ENCODE measurements at places on chromosomes 7 and 10.

DNA sequence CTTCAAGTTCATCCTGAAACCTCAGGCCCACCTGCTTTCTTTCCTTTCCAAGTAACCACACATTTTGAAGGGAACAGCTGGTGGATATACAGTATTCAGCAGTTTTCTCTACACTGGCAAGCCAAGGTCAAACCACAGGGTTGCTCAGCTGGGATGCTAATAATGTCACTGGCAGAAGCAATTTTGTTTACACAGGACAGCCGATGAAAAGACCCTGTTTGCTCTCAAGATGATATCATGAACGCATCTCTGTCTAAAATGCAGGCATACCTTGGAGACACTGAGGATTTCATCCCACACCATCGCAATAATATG is 186.2 kb downstream of the USP6NL start:
- DNase-seq, result no peak

- DNase-seq, result no peak
These were observed 2.9 kb downstream of the RAMP3 start for GRCh38 chr7:45160417-45160881.

DNA sequence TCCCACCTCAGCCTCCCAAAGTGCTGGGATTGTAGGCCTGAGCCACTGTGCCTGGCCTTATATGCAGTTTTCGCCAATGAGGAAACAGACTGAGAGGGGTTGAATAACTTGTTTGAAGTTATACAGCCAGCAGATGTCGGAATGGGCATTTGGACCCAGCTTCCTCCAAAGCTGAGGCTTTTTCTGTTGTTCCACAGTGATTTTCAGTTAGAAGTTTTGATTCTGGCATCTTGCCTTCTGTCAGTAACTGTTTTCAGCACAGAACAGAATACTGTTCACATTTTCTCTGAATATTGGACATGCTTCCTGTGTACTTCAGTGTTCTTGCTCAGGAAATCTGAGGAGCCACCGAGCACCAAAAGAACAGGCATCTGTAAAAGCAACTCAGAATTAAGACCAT is 287.2 kb downstream of the CAMK1D start:
- DNase-seq, result no peak

DNA sequence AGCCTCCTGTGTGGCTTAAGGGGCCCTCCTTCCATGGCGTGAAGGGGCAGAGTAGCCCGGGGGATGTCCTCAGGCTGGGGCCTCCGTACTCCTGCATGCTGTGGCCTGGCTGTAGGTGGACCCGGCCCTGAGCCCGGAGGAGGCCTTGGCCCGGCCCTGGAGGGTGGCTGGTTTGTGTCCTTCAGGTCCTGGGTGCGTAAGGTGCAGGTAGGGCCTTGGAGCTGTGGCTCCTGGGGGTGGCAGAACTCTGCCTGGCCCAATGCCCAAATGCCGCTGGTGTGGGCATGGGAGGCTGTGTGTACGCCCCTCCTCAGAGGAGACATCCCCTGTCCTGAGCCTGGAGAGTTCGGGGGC is 26.9 kb upstream of the AMZ1 start:
- no peak for DNase-seq

DNA sequence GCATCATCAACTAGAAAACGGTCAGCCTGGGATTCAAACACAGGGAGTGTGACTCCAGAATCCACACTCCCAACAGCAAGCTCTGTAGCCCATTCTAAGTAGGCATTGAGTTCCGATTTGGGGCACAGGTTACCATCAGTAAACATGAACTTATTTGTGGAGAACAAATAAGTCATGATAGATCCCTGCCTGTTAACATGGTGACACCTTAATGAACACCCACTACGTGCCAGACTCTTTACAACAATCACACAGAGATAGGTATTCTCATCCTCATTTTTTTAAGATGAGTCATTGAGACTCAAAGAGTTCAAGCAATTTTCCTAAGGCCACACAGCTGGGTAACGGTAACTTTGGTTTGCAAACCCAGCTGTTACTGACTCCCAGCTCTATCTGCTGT is 91.5 kb downstream of the LYZL2 start:
- DNase-seq, result no peak

GRCh38 chr7:117781707-117782106 is 91.5 kb downstream of the CTTNBP2 start:
- DNase-seq, result no peak

GRCh38 chr7:155983176-155983815 is 171.0 kb upstream of the SHH start:
- DNase-seq, result no peak

GRCh38 chr7:84040355-84040754 is 154.2 kb downstream of the SEMA3A start:
- DNase-seq, result no peak

DNA sequence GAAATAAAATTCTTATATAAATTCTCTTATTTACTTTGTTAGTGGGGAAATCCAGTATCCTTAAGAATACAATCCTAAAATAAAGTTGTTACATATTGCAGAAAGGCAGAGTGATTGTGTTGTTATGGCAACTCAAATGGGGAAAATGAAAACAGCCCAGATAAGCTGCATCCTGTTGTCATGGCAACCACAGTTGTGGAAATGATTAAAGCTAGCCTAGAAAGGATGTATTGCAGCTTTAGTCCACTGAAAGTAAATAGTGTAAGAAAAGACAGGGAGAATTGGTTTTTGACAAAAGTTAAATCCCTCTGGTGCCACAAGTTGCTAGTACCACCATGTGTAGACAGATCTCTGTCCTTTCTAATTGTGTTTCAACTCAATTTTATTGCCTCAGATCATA is 43.2 kb downstream of the BTRC start:
- no peak for DNase-seq

GRCh38 chr7:134783294-134784069 is 4.0 kb downstream of the CALD1 start:
- no peak for DNase-seq

DNA sequence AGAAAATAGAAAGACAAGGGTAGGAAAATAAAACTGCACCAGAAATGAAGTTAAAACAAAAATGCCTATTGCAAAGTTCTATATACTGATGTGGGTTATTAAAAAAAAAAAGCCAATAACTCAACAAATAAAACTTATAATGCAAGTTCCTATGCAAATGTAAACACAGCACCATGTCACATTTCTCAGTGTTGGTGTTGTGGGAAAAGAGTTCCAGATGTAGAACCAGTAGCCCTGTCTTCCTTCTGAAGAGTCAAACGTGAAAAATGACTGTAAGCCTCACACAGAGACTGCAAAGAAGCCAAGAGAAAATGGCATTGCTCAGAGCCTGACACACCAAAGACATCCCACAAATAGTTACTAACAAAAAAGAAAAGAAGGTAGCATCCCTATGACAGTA is 10.1 kb downstream of the PON2 start:
- DNase-seq, result no peak

GRCh38 chr7:139602143-139602722 is 78.7 kb downstream of the CLEC2L start:
- no peak for DNase-seq
